Germinal center (tissue), 1 donor: ENCODE measurements at places on chromosomes 3 and 15.
A peak's percentile ranks its signal among the peaks of the same experiment; 100 is the strongest.

DNA sequence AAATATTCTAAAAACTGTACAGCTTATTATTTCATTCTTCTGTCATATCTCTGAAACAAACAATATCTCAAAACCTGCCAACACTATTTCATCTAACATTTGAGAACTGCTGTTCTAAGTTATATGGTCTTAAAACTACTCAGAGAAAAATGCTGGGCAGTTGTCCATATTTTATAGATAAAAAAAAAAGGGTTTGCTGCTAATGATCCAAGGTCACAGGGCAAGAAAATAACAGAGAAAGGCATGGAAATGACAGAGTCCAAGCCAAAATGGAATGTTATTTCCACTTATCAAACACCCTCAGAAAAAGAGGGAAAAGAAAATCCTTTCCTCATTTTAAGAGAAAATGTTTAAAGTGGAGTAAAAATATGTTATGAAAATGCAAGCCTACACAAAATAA is 313.1 kb downstream of the CADM2 start:
- DNase-seq: no peak

DNA sequence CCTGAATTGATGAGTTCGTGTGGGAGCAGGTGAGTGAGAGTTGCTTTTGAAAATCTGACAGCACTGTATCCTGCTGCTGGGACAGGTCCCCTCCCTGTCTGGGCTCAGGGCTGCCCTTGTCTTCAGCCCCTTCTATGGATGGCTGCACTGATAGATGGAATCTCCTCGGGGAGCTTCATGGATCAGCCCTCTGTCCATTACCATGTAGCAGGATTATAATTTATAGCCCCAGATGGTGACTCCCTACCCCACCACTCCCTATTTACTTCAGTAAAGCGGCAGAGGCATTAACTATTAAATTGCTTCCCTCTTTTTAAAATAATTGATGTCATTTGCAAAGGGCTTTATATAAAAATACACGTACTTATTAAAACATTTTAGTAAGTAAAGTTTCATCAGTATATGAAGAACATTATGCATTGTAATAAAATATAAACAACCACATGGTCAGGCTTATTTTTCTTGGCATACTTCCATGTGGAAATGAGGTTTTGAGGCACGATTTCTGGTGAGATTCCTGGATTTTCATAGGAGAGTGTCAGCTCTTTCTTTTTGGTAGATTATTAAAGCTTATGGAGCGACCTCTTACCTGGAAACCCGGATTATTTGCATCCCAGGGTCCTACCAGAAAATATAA is 38.5 kb downstream of the MAP3K13 start:
- DNase-seq: no peak

DNA sequence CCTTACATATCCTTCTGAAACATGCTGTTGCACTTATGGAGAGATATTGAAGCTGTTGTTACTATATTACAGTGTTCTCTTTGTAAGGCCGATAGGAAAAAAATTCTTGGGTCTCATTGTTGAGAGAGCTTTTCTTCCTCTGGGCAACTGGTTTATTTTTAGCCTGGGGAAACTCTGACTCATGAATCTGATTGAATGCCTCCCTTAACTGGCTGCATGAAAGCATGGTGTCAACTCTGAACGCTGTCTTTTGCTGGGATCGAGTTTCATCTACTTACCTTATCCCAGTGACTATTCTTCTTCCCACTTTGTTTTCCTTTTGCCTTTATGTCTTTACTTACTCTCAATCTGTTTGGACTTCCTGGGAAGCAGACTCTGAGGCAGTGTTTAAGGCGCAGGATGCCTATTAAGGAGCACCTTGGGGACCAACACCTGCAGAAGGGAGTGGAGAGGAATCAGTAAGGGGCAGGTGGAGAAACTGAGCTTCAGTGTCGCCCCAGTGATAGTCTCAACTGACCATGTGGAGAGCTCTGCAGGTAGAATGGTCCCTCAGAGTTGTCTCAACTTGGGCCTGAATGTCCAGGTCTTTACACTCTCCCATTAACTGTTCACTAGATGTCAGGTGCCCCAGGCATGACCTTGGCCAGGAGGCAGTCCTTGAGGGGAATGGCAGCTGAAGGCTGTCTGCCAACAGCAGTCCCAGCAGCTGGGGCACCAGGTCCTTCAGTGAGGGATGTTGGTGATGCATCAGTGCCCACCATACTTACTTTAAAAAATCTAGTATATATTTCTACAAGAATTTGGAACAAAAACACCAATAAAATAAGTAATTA is 88.9 kb upstream of the CCNL1 start:
- DNase-seq: no peak

GRCh38 chr15:36400936-36401585 is 178.4 kb upstream of the CDIN1 start:
- DNase-seq: no peak

DNA sequence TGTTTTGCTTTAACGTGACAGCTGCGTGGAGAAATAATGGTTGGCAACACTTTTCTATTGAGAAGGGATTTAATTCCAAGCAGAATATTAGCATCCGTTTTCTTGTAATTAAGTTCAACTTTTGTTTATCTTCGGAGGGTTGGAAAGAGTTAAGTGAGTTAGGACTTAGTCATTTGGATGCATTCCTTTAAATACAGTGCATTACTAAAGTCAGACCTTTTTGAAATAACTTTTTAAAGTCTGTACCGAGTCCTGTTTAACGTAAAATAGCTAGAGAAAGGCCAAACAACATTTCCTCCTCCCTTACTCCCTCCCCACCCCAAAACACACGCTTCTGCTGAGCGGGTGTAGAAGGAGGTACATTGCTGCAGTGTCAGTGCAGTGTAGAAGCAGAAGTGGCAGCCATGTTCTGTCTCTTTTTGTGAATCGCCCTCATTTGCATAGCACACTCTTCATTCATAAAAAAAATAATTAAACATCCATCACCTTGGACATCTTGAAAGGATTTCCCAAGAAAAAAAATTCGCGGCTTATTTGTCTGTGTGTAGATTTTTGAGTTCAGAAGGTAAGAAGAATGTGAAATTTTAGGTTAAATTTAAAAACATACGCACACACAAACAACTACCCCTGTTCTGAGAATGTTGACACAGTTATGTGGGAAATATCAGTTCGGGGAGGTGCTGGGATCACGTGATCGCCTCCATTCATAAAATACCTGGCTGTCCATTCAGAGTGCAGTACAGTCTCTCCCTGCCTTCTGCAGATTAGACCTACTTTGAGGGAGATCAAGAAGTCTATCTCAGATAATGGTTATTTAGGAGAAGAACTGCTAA is 1.6 kb downstream of the SPRED1 start:
- DNase-seq: peak; percentile 60

DNA sequence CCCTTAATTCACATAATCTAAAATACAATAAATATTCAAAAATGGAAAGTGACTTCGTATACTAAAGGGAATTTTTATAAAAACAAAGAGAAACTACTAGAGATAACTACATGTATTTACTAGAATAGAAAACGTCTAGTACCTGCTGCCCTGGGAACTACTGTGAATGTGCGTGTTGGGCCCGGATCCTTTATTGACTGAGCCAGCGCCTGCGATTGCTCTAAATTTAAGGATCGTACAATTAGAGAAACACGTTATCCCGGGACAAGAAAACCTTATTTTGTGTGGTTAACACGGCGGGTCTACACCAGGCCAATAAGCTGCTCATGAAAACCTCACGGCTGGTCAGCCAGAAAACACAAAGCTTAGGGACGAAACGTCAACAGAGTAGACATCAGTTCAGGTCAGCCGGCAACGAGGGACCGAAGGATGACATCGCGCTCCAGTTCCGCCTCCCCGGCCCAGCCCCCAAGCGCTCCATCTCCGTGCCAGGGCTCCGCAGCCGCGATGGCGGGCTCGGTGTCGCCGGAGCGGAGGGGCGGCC is 555 bp downstream of the TM2D3 start:
- no peak for DNase-seq

- DNase-seq: no peak
Measured at GRCh38 chr3:27927882-27928281, 205.8 kb upstream of the EOMES start.

- no peak for DNase-seq
Measured at GRCh38 chr3:46138581-46138980, 69.5 kb downstream of the CCR1 start.

DNA sequence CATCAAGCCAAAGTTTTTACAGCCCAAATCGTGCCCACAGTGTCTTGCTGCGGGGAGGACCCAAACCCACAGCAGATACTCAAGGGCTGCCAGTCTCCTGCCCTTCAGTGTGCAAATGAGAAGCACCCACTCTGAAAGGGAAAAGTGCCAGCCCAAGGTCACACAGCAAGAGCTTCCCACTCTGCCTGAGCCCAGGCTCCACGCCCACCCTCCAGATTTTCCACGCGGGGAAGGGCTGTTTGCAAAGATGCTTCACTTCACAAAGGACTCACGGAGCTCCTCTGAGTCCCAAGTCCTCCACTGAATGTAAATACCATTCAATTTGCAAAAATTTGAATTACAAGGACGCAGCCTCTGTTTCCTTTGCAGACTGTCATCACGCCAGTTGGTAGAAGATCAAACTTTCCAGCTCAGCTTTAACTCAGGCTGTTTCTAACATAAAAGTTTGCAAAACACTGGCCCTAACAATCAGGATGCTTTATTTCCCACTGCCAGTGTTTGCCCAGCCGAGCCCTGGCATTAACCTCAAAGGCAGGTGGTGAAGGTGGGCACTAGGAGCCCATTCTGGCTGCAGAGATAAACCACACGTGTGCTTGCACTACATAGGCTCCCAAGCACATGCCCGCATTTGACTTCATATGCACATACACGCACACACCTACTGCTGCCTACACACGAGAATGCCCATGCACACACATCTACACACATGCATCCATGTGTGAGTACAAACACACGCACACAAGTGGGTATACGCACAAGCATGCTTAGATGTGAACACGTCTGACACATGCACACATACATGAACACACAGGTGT is 7.6 kb downstream of the CACNA2D2 start:
- no peak for DNase-seq
